ENCODE measurements at places on chromosomes 12 and 14. TPM values are rescaled to one million over a fixed set of nuclear protein-coding genes. Genes with fewer than 3 reads are reported as not detected.

MIPOL1 gene
- total RNA-seq, result 3.4 TPM

TMPRSS12 gene
- not detected for total RNA-seq

TMEM63C gene
- total RNA-seq, result 1.8 TPM

GLIPR1L1 gene
- total RNA-seq, result not detected

AMDHD1 gene
- total RNA-seq, result 1.9 TPM

NEDD1 gene
- total RNA-seq, result 18.5 TPM

AHSA1 gene
- total RNA-seq, result 280 TPM

SERPINA3 gene
- 10.6 TPM for total RNA-seq

CLEC1B gene
- not detected for total RNA-seq

C12orf50 gene
- total RNA-seq, result not detected

MRPS35 gene
- 97.0 TPM for total RNA-seq

PELI2 gene
- total RNA-seq, result 0.72 TPM

RND1 gene
- total RNA-seq, result 4.3 TPM

ZNF26 gene
- 8.5 TPM for total RNA-seq

YEATS4 gene
- 45.9 TPM for total RNA-seq

IFNG gene
- not detected for total RNA-seq

AQP6 gene
- total RNA-seq, result not detected

CD69 gene
- total RNA-seq, result 0.16 TPM

NELL2 gene
- total RNA-seq, result 0.06 TPM

ATF1 gene
- 44.3 TPM for total RNA-seq

LTBP2 gene
- 11.0 TPM for total RNA-seq

TESPA1 gene
- not detected for total RNA-seq

TDRD9 gene
- total RNA-seq, result 0.14 TPM
